ENCODE measurements at places on chromosomes 3 and 15.

GRCh38 chr15:83110381-83110780 is 2.9 kb downstream of the TM6SF1 start:
- DNase-seq, result no peak

GRCh38 chr3:25009665-25010064 is 418.4 kb upstream of the RARB start:
- no peak for DNase-seq

DNA sequence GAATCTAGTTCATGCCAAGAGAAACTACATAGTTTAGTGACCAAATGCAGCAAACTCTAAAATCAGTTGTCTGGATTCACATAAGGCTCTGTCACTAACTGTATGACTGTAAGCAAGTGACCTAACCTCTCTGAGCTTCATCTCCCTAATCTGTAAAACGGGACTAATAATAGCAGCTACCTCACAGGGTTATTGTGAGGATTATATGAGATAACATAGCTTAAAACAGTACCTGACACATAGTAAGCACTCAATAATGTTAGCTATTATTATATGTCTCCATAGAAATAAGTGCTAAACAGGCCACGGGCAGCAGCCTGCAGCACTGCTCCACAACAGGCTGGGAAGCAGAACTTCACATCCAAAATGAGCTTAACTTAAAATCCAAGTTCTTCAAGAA is 30.2 kb downstream of the NPTN start:
- no peak for DNase-seq

DNA sequence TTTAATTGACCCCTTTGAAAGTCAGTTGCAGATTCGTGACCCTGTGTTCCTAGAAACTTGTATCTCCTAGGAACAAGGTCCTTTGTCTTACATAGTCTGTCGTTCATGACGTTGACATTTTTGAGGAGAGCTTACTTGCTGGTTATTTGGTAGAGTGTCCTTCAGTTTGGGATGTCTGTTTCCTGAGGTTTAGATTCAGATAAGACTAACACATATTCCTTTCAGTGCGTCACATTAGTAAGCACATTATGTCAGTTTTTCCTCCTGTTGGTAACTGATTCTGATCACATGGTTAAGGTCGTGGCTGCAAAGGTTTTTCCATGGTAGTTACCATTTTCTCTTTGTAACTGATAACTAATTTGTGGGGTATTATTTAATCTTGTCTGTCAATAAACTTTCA is 80.8 kb downstream of the PCCB start:
- DNase-seq, result no peak

GRCh38 chr15:29945943-29946596 is 123.8 kb upstream of the TJP1 start:
- DNase-seq, result no peak

DNA sequence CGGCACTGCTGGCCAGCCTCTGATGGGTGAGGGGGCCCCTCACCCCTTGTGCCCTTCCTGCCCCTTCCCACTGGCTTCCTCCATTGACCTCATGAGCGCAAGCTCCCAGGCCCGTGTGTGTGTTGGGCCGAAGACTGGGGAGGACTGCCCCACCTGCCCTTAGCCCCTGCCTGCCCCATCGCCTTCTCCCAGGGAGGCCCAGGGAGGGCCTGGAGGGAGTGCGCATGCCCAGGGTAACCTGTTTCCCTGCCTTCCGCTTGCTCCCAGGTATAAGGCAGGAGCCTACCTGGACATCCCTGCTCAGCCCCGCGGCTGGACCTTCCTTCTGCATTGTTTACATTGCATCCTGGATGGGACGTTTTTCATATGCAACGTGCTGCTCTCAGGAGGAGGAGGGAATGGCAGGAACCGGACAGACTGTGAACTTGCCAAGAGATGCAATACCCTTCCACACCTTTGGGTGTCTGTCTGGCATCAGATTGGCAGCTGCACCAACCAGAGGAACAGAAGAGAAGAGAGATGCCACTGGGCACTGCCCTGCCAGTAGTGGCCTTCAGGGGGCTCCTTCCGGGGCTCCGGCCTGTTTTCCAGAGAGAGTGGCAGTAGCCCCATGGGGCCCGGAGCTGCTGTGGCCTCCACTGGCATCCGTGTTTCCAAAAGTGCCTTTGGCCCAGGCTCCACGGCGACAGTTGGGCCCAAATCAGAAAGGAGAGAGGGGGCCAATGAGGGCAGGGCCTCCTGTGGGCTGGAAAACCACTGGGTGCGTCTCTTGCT is 8.8 kb downstream of the DLL4 start:
- no peak for DNase-seq

DNA sequence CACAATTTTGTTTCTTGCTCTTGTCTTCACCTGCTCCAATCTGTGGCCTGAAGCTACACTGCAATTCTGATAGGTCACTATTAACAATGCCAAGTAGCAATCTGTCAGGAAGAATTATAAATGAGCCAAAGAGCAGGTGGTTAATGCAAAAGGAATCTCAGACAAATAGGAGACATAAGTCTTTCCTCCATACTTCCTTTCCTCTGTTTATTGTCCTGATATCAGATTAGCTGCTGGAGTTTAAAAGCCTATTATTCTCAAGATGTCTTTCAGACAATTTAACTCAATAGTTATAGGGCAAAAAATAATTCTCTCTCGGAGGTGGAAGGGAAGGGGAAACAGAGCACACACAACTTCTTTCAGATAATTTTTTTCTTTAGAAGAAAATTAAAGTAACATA is 491.6 kb downstream of the MFSD1 start:
- DNase-seq, result no peak

DNA sequence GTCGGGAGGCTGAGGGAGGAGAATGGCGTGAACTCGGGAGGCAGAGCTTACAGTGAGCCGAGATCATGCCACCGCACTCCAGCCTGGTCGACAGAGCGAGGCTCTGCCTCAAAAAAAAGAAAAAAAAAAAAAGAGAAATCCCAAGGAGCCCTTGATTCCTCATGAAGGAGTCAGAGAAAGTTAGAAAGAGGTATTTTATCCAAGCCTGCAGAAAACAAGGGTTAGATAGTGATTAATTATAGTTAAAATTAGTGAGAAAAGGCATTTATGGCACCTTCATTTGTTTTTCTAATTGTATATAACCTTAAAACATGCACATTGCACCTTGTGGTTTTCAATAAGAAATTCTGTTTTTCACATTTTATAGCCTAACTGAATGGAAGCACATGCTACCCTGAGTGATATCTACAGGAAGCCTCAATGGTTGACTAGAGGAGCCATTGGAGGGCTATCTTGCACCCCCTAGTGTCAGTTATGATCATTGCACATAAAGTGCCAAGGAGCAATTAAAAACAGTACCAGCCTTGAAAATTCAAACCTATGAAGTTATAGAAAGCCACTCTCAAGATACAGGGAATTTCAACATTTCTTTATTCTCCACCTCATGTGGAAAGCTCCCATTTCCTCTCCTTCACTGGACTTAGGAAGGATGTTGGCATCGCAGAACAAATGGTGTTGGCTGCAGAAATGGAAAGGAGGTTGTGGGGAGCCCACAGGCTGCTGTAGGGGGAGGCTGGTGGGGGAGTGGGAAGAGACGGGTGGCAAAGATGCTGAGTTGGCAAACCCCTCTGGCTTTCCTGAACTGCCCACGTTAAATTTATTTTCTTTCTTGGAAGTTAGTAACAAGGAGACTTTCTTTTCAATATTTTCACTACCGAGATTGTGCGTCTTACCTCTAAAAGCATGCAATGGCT is 48.5 kb downstream of the ITGA11 start:
- no peak for DNase-seq

DNA sequence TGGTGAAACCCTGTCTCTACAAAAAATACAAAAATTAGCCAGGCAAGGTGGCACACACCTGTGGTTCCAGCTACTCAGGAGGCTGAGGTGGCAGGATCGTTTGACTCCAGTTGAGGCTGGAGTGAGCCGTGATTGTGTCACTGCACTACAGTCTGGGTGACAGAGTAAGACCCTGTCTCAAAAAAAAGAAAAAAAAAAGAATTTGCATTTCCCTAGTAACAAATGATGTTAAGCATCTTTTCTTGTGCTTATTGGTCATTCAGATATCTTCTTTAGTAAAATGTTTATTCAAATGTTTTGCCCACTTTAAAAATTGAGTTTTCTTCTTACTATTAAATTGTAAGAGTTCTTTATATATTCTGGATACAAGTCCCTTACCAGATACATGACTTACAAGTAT is 48.7 kb downstream of the NFKBIZ start:
- DNase-seq, result no peak

DNA sequence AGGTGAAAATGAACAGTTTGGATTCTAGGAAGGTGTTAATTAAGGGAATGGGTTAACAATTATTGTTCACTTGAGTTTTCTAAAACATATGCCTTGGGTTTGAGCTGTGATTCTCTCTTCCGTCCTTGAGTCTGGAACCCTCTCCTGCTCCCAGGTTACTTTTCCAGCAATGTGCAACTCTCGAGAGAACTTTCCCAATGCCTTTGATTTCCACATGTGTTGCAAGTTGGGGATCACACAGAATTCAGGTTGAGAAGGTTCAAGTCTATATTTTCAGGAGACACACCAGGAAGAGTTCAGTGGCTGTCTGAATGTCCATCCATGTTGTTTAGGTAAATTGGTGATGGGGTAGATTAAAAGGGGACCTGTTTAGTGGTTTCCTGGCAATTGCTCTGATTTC is 48.7 kb downstream of the TNFAIP8L3 start:
- no peak for DNase-seq

DNA sequence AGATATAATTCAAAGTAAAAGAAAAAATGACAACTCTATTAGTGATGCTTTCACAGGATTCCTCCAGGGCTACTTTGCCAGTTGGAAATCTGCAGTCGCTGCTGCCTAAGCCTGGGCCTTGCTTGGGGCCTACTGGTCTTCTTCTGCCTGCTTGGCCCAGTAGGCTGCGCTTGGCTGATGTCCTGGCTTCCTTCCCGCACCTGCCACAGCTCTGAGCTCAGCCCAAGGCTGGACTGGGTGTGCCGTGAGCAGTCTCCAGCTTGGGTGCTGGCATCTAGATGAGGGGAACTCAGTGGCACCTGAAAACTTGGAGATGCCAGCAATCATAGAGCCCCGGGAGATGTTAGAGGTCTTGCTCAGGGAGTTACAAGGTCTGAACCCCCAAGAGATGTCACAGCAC is 108.3 kb downstream of the BCHE start:
- DNase-seq, result no peak

- DNase-seq, result no peak
Measured at GRCh38 chr3:189108067-189108466, 63.7 kb upstream of the TPRG1 start.
